ENCODE measurements at places on chromosomes 4 and X.

- no peak for DNase-seq
Observed at GRCh38 chrX:11414091-11414490, 120.9 kb downstream of the AMELX start.

GRCh38 chr4:89509708-89510281 lies 202.2 kb upstream of the GPRIN3 start:
- no peak for DNase-seq

- DNase-seq = no peak
Observed at GRCh38 chr4:79588679-79589078, 180.7 kb upstream of the GK2 start.

GRCh38 chr4:151688003-151688784 lies 72.6 kb downstream of the GATB start:
- DNase-seq = no peak

GRCh38 chrX:101051549-101052302 lies at the start of gene TRMT2B:
TRMT2B (minus strand) TSS chrX:101052111; CDS start chrX:101042289, 9,822 bp downstream.
- DNase-seq = peak; percentile 52

- no peak for DNase-seq
Observed at GRCh38 chrX:139930916-139931645, 1.8 kb downstream of the ATP11C start.

DNA sequence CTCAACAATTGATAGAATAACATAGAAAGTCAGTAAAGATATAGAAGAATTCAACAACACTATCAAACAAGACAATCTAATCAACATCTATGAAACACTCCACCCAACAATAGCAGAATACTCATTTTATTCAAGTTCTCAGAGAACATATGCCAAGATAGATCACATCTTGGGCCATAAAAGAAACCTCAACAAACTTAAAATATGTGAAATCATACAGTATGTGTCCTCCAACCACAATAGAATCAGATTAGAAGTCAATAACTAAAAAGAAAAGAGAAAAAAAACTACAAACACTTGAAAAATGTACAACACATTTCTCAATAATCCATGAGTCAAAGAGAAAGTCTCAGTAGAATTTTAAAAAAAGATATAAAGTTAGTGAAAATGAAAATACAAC lies 78.6 kb upstream of the LDB2 start:
- no peak for DNase-seq

- no peak for DNase-seq
Observed at GRCh38 chr4:167003326-167003725, 231.0 kb downstream of the SPOCK3 start.

DNA sequence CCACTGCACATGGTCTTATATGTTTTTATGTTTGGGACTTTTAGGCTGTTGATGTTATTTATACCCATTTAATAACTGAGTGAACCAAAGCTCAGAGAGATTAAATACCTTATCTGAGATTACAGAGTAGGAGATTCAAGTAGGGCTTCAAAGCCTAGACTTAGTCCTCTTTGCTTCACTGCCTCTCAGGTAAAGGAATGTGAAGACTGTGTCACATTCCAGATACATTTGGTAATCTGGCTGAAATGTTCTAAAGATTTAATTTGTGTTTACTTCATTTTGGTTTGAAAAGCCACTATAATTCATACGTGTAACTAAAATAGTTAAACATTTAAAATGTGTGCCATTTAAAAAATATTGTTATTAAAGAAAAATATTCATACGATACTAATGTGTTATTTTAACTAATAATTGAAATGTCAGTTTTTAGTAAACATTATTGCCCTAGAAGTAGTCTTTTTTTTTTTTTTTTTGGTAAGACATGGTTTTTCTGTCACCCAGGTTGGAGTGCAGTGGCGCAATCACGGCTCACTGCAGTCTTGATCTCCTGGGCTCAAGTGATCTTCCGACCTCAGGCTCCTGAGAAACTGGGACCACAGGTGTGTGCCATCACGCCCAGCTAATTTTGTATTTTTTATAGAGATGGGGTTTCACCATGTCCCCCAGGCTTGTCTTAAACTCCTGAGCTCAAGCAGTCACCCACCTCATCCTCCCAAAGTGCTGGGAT lies 54.3 kb downstream of the WWC2 start:
- no peak for DNase-seq

GRCh38 chr4:23952258-23952657 lies 62.4 kb upstream of the PPARGC1A start:
- DNase-seq = no peak

GRCh38 chrX:23844502-23845138 lies 61.6 kb downstream of the SAT1 start:
- DNase-seq = no peak

DNA sequence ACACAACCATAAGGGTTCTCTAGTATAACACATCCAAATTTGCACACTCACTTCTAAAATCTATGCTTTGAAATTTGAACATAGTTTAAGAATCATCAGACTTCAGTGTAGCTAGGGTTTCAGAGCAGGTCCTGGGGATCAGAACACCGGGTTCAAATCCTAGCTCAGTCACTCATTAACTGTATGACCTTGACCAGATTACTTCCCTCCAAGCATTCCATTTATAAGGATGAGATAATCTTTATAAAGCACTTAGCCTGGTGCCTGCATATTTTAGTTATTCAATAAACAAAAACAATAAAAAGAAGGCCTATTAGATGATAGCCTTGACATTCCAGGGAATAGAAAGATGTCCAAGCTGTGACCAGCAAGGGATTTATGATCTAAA lies 4.8 kb upstream of the STBD1 start:
- no peak for DNase-seq

- DNase-seq = no peak
Observed at GRCh38 chr4:107845681-107846080, 20.9 kb downstream of the SGMS2 start.

DNA sequence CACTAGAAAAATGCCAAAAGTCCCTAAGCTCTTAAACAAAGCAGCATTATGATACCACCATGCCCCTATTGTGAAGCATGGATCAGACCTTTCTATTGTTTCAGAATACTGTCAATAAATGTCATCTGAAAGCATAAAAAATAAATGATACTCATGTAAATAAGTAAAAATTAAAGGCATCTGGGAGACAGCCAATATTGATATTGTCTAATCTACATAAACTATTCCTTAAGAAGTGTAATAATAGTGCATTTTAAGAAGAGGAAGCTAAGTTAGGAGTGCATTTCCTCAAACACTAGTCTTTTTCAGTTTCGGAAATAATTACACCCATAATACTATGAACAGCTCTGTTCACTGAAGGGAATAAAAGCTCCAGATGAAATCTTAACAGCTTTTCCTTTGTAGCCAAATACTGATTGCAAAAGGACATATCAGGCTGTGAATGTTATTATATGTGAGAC lies 181.6 kb downstream of the SPOCK3 start:
- no peak for DNase-seq

GRCh38 chr4:21992330-21992729 lies 43.8 kb upstream of the KCNIP4 start:
- DNase-seq = no peak

- no peak for DNase-seq
Observed at GRCh38 chrX:40868868-40869267, 133.5 kb upstream of the MED14 start.

GRCh38 chr4:30258949-30259348 lies 461.2 kb upstream of the PCDH7 start:
- DNase-seq = no peak

DNA sequence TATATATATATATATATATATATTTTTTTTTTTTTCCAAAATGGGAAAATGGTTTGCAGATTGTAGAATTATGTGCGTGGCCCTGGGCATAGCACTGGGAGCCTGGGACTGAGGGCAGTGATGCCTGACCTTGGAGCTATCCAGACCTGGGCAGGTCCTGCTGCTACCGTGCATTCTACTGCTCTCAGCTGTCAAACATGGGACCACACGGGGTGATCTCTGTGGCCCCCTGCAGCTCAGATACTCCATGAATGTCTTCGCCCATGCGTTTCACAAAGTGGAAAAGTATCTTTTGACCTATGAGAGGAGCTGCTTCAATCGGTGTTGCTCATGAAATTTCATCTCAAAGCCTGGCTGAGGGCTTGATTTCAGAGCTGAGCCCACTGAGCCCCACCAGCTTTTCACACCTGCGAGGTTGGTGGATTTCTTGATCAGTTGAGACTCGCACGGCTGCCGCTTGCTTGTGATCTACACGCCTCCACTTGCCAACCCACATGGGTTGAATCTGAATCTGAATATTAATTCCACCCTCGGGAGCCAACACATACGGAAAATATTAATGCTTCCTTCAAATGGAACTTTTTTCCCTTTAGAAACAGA lies 35.7 kb downstream of the ING2 start:
- DNase-seq = no peak

DNA sequence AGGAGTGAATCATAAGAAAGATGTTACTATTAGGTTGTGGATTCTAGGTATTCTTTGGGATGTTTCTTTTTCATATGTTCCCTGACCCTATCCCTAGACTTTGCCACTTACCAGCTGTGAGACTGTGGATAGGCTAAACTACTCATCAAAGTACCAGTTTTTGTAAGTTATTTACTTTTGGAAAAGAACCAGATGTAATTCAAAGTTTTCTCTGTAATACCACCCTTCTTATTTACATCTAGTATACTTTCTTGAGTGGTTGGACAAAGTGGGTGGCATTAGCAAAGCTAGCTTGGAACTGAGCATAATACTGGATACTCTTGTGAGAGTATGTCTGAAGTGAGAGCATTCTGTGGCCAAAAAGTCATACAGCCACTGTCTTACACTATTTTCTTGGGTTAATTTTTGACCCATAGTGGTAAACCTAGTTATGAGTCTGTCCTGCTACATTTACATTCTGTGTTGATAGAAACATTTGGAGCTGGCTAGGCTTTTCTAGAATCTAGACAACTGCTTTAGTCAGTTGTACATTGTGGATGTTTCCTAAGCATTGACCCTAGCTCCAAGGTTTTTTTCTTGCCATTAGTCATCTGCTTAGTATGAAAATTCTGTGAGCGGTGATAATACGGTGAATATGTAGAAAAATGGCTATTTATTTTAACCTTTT lies 41.7 kb downstream of the KDM6A start:
- no peak for DNase-seq

DNA sequence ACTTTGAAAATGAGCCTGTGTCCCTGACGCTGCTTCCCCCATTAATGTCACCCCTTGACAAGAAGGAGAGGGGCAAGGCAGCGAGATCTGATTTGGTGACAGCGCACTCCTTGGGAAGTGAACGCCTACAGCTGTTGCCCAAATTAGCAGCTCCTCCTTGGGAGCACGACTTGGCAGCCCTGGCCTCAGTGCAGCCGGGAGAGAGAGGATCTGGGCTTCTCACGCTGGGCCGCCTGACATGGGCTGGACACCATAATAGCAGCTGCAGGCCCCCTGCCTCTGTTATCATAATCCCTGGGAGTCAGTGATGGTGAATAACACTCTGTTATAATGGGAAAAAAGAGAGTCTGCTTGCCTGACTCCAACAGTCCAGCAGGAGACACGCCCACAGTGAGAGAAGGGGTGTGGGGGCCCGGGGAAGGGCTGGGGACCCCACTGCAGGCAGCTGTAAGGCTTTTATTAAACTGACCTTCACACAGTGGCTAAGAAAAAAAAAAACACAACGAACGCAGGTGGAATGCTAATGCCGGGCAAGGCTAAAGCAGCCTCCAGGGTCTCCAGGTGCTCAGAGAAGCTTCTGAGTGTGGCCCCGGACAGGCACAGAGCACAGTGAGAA lies 73.3 kb downstream of the PSAPL1 start:
- DNase-seq = no peak

- DNase-seq = no peak
Observed at GRCh38 chrX:35622040-35622439, 176.1 kb upstream of the MAGEB16 start.
